ENCODE measurements at places on chromosomes 3 and 15.

- DNase-seq = peak; percentile 46
Observed at GRCh38 chr15:52256930-52257733, 38.5 kb downstream of the MYO5C start.

DNA sequence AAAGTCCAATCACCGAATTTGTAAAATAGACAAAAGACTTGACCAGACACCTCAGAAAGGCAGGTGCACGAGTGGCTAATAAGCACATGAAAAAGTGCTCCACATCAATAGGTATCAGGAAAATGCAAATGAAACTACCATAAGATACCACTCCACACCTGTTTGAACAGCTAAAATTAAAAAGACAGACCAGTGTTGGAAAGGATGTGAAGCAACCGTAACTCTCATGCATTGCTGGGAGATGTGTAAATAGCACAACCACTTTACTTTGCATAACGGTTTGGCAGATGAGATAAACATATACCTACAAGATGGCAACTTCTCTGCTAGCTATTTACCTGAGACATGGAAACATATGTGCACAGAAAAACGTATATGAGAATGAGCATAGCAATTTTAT, 56.9 kb downstream of the CADPS start:
- no peak for DNase-seq

DNA sequence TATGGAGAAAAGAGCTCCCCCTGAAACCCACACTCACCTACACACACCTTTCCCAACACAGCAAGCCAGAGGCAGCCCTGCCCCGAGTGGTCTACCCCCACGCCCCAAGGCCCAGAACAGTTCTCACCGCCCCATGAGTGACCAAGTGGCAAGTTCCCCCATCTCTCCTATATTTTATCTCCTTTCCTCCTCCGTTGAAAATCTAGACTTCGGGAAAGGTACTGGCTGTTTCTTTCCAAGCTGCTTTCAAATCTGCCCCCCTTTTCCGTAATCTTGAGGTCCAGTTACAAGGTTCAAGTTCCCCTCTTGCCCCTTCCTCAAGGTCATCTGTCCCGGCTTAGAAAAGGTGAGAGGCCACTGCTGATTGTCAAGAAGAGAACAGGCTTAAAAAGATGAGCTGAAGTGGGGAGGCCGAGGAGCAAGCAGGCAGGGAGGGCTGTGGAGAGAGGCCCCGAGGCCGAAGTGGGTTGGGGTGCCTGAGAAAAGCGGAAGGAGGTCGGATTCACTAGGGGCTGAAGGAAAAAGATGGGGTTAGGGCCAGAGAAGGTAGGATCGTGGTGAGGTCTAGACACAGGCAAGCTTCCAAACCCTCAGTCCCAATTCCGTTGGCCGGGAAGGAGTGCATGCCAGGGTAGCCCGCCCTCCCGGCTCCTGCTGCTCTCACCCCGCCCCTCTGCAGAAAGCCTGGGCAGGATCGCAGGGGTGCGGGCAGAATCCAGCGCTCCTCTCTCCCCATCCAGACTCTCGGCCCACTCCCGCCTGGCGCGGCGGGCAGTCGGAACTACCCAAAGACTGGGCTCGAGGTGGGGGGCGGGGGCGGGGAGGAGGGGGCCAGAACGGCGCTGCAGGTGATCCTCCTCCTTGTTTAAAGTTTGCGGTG, 1.7 kb downstream of the SEMA5B start:
- peak; percentile 25 for DNase-seq

- no peak for DNase-seq
Observed at GRCh38 chr3:11570789-11571495, 72.8 kb downstream of the VGLL4 start.

- peak; percentile 68 for DNase-seq
Observed at GRCh38 chr3:39000008-39000450, 51.7 kb downstream of the SCN11A start.

GRCh38 chr15:69456208-69457166, 3.9 kb downstream of the RPLP1 start:
- DNase-seq = no peak

DNA sequence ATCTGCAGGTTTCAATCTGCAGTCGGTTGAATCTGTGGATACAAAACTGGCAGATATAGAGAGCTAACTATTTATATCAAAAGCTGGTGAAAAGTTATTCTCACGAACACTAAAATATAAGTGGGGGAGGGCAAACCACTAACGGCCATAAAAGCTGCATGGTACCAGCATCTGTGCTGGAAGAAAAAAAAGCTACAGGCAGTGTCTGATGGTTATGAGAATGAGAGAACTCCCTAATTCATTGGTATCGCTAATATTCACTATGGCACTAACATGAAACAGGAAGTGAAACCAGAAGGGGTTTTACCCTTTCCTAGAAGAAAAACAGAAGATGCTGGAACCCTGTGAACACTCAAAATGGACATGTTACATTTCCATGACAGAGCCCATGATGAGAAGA, 15.9 kb downstream of the CEP70 start:
- DNase-seq = no peak

Measured in fibroblast of skin of scalp (primary cell).